GM13977 (cell line): ENCODE measurements at places on chromosomes 11 and 22.

DNA sequence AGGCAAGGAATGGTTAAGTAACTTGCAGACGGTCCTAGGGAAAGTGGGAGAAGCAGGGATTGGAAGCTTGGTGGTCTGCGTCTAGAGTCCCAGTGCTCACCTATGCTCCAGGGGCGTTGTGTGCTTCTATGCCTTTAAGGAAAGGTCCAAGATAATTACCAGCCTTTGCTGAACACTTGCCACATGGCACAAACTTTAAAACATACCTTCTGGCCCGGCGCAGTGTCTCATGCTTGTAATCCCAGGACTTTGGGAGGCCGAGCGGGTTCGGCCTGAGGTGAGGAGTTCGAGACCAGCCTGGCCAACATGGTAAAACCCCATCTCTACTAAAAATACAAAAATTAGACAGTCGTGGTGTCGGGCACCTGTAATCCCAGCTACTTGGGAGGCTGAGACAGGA is 2.3 kb downstream of the POLDIP3 start:
- DNase-seq = no peak

GRCh38 chr11:102313238-102313940 is 3.9 kb upstream of the BIRC3 start:
- no peak for DNase-seq

DNA sequence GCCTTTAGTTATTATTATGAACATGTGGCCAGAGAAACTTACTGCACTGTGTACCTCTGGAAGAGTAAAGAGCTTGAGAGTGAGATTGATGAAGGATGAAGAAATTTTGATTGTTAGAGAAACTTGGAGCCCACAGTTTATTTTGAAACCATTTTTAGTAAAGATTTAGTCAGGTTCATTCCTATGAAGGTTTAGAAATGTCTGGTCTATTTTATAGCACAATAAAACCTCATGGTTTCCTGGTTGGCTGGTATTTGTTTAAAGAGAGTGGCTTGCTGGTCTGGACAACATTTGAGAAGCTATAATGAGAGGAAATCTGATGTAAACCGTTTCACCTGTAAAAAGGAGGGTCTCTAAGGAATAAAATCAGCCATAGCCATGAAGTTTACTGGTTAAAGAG is 8.8 kb upstream of the PDE3B start:
- DNase-seq = no peak

DNA sequence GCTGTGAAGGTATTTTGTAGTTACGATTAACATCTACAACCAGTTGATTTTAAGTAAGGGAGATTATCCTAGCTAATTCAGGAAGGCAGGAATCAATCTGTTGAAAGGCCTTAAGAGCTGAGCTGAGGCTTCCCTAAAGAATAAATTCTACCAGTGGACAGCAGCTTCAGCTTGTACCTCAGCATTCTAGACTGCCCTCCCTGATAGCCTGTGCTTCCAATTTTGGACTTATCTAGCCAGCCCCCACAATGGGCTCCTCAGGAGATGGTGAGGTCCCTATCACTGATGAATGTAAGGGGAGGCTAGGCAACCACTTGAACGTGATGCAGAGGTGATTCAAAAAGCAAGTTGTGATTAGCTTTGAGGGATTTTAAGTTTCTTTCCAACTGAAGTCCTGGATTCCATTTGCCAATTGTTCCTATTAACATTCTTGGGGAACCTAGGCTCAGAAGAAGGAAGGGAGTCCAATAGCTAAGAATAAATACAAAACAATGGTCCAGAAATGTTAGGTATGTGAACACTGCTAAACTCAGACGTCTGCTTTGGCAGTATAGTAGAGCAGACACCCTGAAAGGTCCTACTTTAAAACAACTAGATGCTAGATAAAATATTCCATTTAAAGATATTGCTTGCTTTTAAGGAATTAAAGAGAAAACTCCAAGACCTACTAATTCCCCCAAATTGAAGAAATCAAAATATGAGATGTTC is 404.3 kb upstream of the TENM4 start:
- no peak for DNase-seq

GRCh38 chr11:2143799-2144543 is 4.8 kb upstream of the IGF2 start:
- no peak for DNase-seq

DNA sequence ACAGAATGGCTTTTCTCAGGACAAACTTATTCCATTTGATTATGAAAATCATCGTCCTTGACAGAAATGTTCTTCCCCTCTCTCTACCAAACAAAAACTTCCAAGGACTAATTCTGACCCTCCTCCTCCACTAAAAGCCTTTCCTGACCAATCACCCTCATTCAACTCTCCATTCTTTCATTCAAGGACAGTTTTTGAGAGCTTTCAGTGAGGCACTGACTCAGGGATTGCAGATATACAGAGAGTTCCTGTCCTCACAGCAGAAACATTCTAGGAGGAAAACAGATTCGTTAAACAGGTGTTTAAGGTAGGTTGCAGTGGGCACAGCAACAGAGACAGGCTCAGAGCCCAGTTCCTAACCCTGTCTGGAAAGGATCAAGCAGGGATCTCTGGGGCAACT is 41.5 kb downstream of the OR4D9 start:
- no peak for DNase-seq

DNA sequence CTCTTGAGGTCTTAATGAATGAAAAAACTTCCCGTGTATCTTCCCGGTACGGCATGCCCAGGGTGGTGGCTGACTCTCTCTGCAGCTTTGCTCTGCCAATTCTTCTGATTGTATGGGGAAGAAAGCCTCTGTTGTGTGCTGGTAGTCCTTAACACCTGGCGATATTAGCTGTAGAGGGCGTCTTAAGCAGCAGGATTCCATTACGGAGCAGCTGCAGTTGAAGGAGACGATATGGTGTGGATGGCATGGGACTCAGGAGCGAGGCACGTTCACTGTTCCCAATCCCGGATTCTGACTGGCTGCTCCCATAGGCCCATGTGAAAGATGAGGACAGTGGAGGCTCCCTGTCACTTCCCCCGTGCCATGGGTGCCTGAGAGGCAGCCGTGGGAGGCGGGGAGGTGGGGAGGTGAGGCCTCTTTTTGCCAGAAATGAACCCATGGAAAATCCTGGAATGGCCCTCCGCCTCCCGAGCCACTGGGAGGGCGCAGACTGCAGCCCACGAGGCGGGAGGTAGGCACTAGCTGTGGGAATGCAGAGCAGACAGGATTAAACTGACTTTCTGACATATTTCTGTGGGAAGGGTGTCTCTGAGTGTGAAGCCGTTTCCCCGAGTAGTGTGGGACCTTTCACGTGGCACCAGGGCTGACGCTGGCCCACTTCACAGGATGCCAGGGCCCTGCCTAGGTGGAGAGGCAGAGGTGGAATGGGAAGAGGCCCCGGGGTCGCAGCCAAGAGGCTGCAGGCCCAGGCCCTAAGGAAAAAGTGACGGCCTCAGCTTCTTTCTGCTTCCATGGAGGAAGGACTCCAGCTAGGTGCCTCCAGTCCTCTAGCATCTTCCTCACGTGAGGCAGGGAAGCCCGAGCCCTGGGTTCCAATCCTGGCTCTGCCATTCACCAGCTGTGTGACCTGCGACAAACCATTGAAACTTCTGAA is 121.4 kb upstream of the CD82 start:
- DNase-seq = no peak

GRCh38 chr11:26841818-26842473 is 120.1 kb upstream of the SLC5A12 start:
- DNase-seq = no peak

GRCh38 chr11:15816260-15816871 is 540.0 kb downstream of the SOX6 start:
- DNase-seq = no peak

GRCh38 chr22:27621486-27622070 is 180.0 kb downstream of the MN1 start:
- DNase-seq = no peak

- DNase-seq = no peak
Observed at GRCh38 chr11:122673701-122674100, 18.2 kb downstream of the UBASH3B start.

GRCh38 chr11:115244758-115245157 is 259.5 kb downstream of the CADM1 start:
- no peak for DNase-seq

DNA sequence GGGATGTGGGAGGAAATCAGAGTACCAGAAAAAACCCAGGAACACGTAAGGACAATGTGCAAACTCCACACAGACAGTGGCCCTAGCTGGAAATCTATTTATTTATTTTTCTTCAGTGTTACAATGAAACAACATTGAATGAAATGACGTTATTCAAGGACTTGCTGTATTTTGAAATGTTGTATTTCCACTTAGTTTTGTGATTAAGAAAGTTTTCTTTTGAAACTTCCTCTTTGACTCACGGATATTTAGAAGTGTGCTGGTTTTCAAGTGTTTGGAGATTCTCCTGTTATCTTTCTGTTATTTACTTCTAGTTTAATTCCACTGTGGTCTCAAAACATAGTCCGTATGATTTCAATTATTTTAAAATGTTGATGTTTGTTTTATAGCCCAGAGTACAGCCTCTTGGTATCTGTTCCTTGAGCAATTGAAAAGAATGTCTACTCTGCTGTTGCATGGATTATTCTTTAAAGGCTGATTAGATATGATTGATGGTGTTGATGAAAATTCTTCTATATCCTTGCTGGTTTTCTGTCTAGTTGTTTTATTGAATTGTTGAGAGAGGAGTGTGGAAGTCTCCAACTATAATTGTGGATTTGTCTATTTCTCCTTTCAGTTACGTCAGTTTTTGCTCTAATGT is 141.0 kb downstream of the ARHGAP20 start:
- DNase-seq = no peak
